Right atrium auricular region (tissue), 2 donors: ENCODE measurements at places on chromosomes 6 and 20. TPM values are rescaled to one million over a fixed set of nuclear protein-coding genes. Genes with fewer than 3 reads are reported as not detected.

OGFRL1 gene
- total RNA-seq = 15.1 TPM

GRCh38 chr20:48287552-48288170 is 502.4 kb upstream of the SULF2 start:
- H3K4me1 ChIP-seq = peaks cover 13% of the 10 kb centered on the region
- H3K27me3 ChIP-seq = no peaks in the 10 kb centered on the region
- no peak overlapping the region for H3K27ac ChIP-seq
- DNase-seq = no peak

DNA sequence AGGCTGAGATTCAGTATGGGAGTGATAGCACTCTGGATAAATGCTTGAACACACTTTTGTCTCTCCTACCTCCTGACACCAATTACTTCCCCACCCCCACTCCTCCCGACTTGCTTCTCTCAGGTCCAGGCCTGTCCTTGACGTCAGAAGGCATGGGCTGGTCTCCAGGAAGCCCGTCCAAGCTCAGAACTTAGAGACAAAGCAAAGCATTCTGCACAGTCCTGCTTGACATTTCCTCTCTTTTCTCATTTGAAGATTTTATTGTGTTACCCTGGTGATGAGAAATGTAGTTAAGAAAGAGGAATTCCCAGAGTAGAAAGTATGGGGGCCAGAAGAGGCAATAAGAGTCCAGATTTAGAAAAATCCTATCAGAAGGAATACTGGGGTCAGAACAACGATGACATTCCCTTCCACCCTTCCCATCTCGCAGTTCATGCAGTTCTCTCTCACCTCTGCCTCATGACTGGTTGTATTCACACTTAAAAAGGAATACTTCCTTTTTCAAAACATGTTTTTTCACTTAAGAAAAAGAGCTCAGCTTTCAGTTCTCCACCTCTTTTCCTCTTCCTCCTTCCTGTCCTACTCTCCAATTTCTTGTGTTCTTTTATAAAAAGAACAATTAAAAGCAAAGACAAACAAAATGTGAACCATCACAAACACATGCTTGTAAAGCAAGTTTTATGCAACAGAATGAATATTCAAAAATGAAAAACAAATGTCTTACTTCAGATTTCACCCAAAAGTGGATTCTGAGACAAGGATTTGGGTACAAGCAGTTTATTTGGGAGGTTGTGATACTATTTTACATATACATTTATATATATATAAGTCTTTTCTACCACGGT is 18.5 kb upstream of the FAM184A start:
- no peaks in the 10 kb centered on the region for H3K4me1 ChIP-seq
- no peaks in the 10 kb centered on the region for H3K36me3 ChIP-seq
- H3K27me3 ChIP-seq = no peaks in the 10 kb centered on the region
- DNase-seq = peak; percentile 86
- no peak overlapping the region for H3K4me3 ChIP-seq
- no peak overlapping the region for H3K27ac ChIP-seq

PLAGL2 gene
- 8.1 TPM for total RNA-seq

- H3K4me3 ChIP-seq = no peak overlapping the region
Measured at GRCh38 chr6:9463311-9463710, 951.6 kb downstream of the TFAP2A start.

BPIFB4 gene
- not detected for total RNA-seq

- no peaks in the 10 kb centered on the region for H3K4me1 ChIP-seq
- DNase-seq = no peak
- no peak overlapping the region for H3K27ac ChIP-seq
Measured at GRCh38 chr6:75114806-75115205, 91.0 kb downstream of the COL12A1 start.

FILIP1 gene
- total RNA-seq = 117 TPM

GRCh38 chr6:82783587-82784236 is 281.9 kb downstream of the UBE3D start:
- no peak overlapping the region for H3K27ac ChIP-seq
- no peak overlapping the region for H3K4me3 ChIP-seq
- no peak for DNase-seq
- no peaks in the 10 kb centered on the region for H3K36me3 ChIP-seq

DNA sequence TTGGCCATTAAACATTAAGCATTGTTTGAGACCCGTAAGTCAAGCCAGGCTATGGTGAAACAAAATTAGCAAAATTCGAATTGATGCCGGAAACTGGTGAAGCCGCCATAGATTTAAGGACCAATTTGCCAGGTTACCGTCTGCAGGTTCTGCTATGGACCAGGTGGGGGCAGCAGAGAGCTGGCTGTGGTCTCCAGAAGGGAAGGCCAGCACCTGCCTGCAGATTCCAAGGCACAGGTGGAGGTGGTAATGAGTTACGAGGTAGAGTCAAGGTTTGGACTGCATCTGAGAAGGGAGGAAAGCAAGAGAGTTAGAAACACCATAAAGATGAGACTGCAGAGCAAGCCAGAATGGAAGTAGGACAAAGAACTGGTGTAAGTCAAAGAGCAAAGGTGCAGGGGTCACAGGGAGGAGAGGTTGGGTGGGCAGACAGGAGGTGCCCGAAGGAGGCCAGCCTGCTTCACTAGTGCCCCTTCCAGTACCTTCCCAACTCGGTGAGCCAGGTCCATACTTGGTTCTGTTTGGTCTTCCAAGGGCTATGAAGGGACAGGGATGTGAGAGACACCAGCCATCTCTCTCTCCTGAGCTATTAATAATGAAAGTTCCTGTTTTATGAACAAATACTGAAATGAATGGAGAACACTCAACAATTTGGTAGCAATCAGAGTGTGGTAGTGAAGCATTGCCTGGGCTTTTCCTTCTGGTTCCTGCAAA is 131.6 kb upstream of the ESR1 start:
- no peak for DNase-seq
- H3K4me1 ChIP-seq = no peaks in the 10 kb centered on the region
- H3K4me3 ChIP-seq = no peak overlapping the region
- no peaks in the 10 kb centered on the region for H3K27me3 ChIP-seq
